ENCODE measurements at places on chromosomes 16 and 17. TPM values are rescaled to one million over a fixed set of nuclear protein-coding genes. Genes with fewer than 3 reads are reported as not detected.

SLFN13 gene
- total RNA-seq: 7.9 TPM

TCAP gene
- 0.40 TPM for total RNA-seq

PYY gene
- not detected for total RNA-seq

DCAF7 gene
- 38.4 TPM for total RNA-seq

CACNG5 gene
- total RNA-seq: not detected

CLDN9 gene
- not detected for total RNA-seq

ERN2 gene
- 0.36 TPM for total RNA-seq

SLC16A6 gene
- 14.4 TPM for total RNA-seq

FA2H gene
- total RNA-seq: 1.3 TPM

ABCA10 gene
- total RNA-seq: 2.8 TPM

TEKT3 gene
- not detected for total RNA-seq

GCGR gene
- 0.08 TPM for total RNA-seq

CEP295NL gene
- total RNA-seq: 1.7 TPM

EPX gene
- total RNA-seq: not detected

SLC5A11 gene
- total RNA-seq: not detected

CLEC19A gene
- total RNA-seq: not detected

CMIP gene
- total RNA-seq: 47.0 TPM

C17orf78 gene
- total RNA-seq: not detected

ZDHHC1 gene
- total RNA-seq: 3.8 TPM

TMEM88 gene
- 1.7 TPM for total RNA-seq

MYH1 gene
- not detected for total RNA-seq

CCDC200 gene
- total RNA-seq: not detected

DRC7 gene
- total RNA-seq: not detected

ARHGDIG gene
- not detected for total RNA-seq
